Ascending aorta (tissue), 2 donors: ENCODE measurements at places on chromosomes 2 and 18.
A peak's percentile ranks its signal among the peaks of the same experiment; 100 is the strongest.

DNA sequence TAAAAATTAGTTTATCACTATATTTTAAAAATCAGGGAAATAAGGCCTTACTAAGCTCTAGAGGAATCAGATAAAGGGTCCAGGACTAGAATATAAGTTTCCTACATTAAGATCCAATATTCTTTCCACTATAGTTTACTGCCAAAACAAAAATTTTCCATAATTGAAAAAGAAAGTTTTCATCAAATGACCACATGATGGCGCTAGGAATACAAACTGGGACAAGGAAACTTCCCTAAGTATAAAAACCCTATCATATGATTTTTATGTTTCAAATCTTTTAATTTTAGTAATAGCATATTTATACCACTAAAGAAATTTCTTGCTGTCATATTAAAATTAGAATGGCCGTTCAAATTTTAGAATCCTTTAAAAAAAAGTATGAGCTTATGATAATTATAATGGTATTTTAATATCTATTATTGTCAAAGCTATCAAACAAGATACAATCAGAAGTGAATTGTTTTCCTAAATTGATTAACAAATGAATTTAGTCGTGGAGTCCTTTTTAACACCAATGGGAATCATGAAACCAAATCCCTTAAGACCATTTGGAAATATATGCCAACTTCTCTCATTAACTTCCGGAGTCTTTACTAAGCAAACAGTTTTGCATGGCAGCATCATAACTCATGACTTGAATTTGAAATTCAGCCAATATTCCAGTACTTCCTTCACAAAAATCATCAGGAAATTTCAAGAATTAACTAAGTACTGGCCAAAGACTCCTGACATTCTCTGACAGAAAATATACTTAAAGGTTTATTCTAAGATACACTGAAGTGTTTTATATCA is 70.3 kb downstream of the SCN1A start:
- H3K4me1 ChIP-seq = no peaks in the 10 kb centered on the region
- H3K27me3 ChIP-seq = no peaks in the 10 kb centered on the region
- no peaks in the 10 kb centered on the region for H3K36me3 ChIP-seq

DNA sequence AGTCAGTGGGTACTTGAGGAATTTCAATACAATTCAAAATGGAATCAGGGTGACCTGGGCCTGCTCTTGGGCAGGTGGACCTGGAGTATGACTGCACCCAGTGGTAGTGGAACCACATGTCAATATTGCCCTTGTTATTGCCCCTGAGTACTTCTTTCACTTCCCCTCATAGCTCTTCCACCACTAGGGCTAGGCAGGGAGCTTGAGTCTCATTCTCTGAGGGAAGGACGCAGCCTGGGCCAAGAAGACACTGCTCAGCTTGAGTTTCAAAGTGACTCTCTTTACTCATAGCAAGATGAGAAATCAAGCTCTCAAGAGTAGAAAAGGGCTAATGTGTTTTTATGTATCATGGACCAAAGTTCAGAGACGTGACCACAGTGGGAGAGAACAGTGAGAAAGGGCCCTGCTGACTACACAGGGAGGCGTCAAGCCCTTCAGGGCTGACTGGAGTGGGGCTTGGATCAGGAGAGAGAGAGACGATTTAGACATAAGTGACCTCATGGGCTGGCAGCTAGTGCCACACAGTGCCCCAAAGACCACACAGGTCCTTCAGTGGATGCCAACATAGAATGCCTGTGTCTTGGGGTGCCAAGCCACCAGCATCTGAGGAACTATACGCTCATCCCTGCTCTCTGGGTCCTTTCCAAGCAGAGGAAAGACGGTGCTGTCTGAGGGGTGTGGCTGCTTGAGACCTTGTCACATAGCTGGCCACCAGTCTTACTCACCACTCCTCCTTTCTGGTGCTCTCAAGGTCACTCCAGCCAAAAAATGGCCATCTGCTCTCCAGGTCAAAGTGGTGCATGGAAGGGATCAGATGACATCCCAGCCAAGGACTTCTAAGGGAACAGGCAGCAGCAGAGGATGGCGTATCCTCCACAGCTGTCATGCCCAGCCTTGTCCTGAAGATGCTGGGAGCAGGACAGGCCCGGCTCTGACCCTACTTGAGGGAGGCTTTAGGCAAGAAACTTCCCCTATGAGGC is 13.0 kb downstream of the PTMA start:
- no peak overlapping the region for H3K4me3 ChIP-seq
- no peaks in the 10 kb centered on the region for H3K36me3 ChIP-seq
- H3K27ac ChIP-seq = no peak overlapping the region
- peaks cover 2% of the 10 kb centered on the region for H3K4me1 ChIP-seq
- H3K27me3 ChIP-seq = no peaks in the 10 kb centered on the region

- no peak for DNase-seq
- H3K36me3 ChIP-seq = no peaks in the 10 kb centered on the region
- H3K4me1 ChIP-seq = no peaks in the 10 kb centered on the region
- no peaks in the 10 kb centered on the region for H3K27me3 ChIP-seq
Measured at GRCh38 chr2:8608411-8608954, 73.4 kb upstream of the ID2 start.

- H3K4me3 ChIP-seq = no peak overlapping the region
- no peaks in the 10 kb centered on the region for H3K27me3 ChIP-seq
- no peak overlapping the region for H3K27ac ChIP-seq
- H3K4me1 ChIP-seq = no peaks in the 10 kb centered on the region
- H3K36me3 ChIP-seq = no peaks in the 10 kb centered on the region
- no peak for DNase-seq
Measured at GRCh38 chr2:10981941-10982431, 70.3 kb downstream of the KCNF1 start.

GRCh38 chr2:32805104-32806095 is 141.4 kb upstream of the LTBP1 start:
- H3K4me1 ChIP-seq = no peaks in the 10 kb centered on the region
- no peaks in the 10 kb centered on the region for H3K36me3 ChIP-seq
- no peak for DNase-seq
- H3K4me3 ChIP-seq = no peak overlapping the region
- H3K27me3 ChIP-seq = no peaks in the 10 kb centered on the region

- H3K4me3 ChIP-seq = no peak overlapping the region
- H3K27me3 ChIP-seq = no peaks in the 10 kb centered on the region
Measured at GRCh38 chr2:12504443-12504842, 212.3 kb upstream of the TRIB2 start.

DNA sequence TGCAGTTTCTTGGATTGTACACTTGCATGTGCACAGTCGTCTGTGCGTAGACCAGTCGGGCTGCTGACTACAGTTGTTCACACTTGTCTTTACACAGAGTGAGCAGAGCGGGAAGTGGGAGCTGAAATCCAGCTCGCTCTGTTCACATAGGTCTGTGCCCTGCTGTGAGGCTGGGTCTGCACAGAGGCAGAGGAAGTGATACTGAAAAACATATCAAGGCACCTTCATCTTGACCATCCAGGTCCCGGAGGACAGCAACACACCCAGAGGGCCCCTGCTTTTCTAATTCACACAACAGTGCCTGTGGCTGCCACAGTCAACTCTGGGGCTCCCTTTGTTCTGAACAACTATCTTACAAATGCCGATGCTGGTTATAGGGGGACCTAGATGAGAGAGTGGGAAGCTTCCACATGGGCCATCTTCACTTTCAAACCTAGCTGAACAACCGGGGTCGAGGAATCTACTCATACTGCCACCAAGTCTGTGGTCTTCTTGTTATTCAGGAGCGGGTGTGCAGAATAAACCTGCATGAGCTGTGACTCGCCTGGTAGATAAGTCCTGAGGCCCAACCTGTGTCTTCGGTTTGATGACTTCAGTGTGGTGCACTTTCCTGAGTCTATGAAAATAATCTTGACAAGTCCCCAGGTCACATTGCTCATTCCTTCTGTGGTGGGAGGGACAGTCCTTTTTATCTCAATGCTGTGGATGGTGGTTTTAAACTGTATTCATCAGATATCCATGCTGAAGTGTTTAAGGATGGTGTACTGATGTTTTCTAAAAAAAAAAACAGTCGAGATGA is 3.5 kb upstream of the ADNP2 start:
- H3K27me3 ChIP-seq = no peaks in the 10 kb centered on the region
- no peaks in the 10 kb centered on the region for H3K36me3 ChIP-seq
- H3K27ac ChIP-seq = peak overlapping the region; percentile 99
- peaks cover 4% of the 10 kb centered on the region for H3K4me1 ChIP-seq
- no peak for DNase-seq

DNA sequence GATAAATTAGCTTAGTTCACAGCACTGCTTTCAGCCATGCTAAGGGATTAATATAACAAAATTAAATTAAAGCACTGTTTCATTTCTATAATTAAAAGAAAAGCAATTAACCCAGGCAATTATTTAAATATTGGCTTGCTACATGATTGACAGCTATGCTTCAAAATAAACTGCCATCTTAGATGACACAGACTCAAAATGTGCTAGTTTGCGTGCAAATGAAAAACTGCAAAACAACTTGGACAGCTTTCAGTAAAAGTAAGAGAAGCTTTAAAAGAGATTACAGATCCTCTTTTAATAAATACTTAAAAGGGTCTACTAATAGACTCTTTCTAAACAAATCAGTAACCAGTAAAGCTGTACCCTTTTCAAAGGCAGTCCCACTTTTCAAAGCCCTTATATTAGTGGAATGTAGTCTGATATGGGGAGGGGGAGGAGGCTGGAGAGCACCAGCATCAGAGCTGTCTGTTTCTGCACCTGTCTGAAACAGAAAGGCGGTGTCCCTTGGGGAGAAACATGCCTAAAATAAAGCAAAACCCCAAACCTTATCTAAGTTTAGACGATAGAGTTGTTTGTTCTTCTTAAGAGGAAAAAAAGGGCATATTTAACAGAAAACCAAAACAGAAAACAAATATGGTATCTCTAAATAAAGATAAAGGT is 20.8 kb downstream of the EIF2AK3 start:
- H3K27ac ChIP-seq = no peak overlapping the region
- no peak overlapping the region for H3K4me3 ChIP-seq
- no peaks in the 10 kb centered on the region for H3K36me3 ChIP-seq
- H3K4me1 ChIP-seq = peaks cover 5% of the 10 kb centered on the region
- H3K27me3 ChIP-seq = no peaks in the 10 kb centered on the region

- no peak overlapping the region for H3K4me3 ChIP-seq
- no peak overlapping the region for H3K27ac ChIP-seq
- H3K27me3 ChIP-seq = no peaks in the 10 kb centered on the region
- no peak for DNase-seq
Measured at GRCh38 chr2:104078431-104079157, 775.3 kb upstream of the POU3F3 start.

- H3K4me3 ChIP-seq = no peak overlapping the region
- H3K27ac ChIP-seq = no peak overlapping the region
- no peaks in the 10 kb centered on the region for H3K4me1 ChIP-seq
- no peaks in the 10 kb centered on the region for H3K36me3 ChIP-seq
- DNase-seq = no peak
Measured at GRCh38 chr2:215000721-215001120, 137.7 kb downstream of the ABCA12 start.

- peaks cover 76% of the 10 kb centered on the region for H3K36me3 ChIP-seq
- H3K27me3 ChIP-seq = no peaks in the 10 kb centered on the region
- DNase-seq = no peak
- H3K4me3 ChIP-seq = no peak overlapping the region
- H3K27ac ChIP-seq = no peak overlapping the region
Measured at GRCh38 chr2:135762022-135762421, 20.4 kb downstream of the UBXN4 start.

- H3K36me3 ChIP-seq = no peaks in the 10 kb centered on the region
- H3K4me1 ChIP-seq = no peaks in the 10 kb centered on the region
- DNase-seq = no peak
- peak overlapping the region; percentile 76 for H3K27ac ChIP-seq
- peak overlapping the region; percentile 76 for H3K4me3 ChIP-seq
- H3K27me3 ChIP-seq = no peaks in the 10 kb centered on the region
Measured at GRCh38 chr2:161307676-161308075, 549 bp upstream of the PSMD14 start.

DNA sequence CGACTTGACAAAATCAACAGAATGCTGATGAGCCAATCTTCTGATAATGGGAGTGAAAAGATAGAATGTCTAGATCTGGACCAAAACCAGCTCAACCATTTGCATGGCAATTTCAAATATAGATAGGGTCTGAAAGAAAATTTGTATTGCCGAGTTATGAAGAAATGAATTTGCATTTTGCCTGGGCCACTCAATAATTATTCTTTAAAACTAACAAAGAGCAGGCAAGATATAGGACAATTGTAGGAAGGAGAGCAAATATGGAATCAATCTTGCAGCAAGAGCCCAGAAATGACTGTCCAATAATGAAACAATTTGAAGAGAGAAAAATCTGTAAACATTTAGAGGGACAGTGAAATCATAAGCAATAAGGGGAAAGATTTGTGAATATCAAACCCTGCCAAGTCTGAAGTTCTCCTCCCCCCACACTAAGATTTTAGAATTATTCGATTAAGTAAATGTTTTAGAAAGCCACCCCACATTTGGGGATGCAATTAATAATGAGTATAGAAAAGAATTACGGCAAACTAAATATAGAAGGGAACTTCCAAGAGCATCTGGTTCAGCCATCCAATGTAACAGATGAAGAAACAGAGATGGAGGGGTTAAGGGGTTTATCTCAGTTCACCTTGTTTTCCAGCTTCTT is 377.4 kb downstream of the SETBP1 start:
- no peaks in the 10 kb centered on the region for H3K36me3 ChIP-seq
- no peaks in the 10 kb centered on the region for H3K4me1 ChIP-seq
- no peak for DNase-seq
- no peak overlapping the region for H3K27ac ChIP-seq

GRCh38 chr2:142515493-142515892 is 362.0 kb upstream of the KYNU start:
- no peaks in the 10 kb centered on the region for H3K4me1 ChIP-seq
- H3K27ac ChIP-seq = no peak overlapping the region
- no peak for DNase-seq

DNA sequence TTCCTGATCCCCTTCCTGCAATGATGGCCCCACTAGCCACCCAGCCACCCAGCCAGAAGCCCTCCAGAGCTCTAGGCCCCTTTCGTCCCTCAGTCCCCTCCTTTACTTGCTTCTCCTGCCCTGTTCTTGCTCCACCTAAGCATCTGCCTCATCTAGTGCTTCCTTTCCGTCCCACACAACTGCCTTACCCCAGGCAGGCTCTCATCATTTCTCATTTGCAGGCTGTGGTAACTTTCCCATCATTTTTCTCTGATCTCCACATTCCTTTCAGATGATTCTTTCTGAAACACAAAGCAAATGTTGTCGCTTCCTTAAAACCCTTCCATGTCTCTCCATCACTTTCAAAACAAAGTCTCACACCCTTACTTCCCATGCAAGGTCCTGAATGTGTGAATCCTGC is 459.8 kb downstream of the METTL4 start:
- no peak overlapping the region for H3K4me3 ChIP-seq
- H3K27ac ChIP-seq = no peak overlapping the region
- H3K36me3 ChIP-seq = no peaks in the 10 kb centered on the region
- no peaks in the 10 kb centered on the region for H3K4me1 ChIP-seq
